ENCODE measurements at places on chromosomes 6 and 20.
A peak's percentile ranks its signal among the peaks of the same experiment; 100 is the strongest.

DNA sequence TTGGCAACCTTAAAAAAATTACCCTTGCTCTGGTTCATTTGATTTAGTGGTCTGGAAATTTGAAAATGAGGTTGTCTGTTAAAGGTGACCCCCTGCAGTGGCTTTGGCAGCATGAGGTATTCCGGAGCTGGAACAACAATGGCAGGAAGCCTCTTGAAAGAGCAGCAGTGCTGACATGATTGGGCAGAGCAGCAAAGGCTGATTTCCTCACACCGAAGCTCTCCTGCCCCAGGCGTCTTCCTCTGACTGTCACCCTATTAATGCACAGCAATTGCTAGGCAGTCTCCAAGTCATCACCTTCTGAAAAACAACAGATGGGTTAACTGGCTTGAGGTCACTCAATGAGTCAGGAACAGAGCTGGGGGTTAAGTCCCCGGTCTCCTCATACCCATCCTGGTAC is 241.8 kb upstream of the MMS22L start:
- no peak for DNase-seq

- no peak for DNase-seq
Measured at GRCh38 chr6:20688710-20689500, 154.6 kb downstream of the CDKAL1 start.

DNA sequence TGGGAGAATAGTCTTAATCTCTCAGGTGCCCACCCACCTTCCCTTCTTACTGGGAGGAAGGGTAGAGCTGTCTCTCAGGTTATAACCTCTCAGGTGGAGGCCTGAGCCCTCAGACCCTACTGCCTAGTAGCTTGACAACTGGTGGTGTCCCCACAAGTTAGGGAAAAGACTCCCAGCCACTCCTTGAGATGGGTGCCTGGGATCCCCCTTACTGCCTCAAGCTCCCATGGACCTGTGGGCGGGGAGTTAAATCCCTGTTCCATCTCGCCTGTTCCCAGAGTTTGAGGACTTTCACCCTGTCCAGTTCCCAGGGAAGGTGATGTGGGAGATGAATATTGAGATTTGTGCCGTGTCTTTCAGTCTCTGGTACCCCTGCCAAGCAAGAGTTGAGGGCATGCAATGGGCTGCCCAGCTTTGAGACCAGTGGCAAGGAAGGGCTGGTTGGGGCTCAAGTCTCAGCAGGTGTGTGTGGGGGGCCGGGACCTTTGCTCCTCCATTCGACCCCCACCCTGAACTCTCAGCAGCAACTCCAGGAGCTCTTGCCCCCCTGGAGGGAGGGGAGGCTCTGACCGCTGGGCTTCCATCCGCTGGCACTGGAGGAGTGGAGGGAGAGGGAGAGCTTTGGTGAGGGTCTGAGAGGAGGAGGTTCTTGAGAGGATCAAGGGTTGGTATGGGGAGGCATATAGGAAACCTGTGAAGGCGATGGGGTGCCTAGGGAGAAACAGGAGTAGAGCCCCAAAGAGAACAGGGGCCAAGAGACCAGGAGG is 1.1 kb upstream of the PBX2 start:
- DNase-seq: peak; percentile 75

- DNase-seq: no peak
Measured at GRCh38 chr6:90127595-90127994, 169.0 kb downstream of the BACH2 start.

DNA sequence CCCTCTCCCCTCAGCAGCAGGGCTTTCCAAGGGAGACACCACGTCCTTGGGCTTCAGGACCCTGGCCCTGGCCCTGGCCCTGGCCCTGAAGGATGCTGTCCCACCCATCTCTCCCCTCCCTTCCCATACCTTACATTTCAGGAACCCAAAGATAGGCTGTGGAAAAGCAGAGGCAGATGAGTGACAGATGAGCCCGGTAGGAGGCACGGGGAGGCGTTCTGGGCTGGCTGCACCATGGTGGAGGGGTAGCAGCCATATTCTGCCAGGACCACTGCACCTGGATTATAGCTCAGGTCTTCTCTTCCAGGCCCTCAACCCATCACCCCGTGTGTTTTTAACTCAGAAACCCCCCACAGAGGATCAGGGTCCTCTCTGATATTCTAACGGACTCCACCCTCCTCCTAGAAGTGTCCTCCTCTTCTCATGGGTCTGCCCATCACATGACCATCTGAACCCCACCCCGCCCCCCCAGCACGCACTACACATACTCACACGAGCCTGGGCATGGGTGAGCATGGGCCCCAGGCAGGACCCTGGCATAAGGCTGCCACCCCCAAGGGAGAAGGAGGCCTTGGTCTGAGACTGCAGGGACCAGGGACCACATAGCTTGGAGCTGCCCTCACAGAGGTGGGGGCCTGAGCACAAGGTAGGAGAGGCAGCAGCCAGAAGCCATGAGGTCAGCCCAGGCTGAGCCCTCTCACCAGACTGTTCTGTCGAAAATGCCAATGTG is 220.8 kb upstream of the CDH4 start:
- peak; percentile 53 for DNase-seq

GRCh38 chr6:45109551-45109950 is 218.6 kb upstream of the RUNX2 start:
- DNase-seq: no peak

GRCh38 chr20:43185901-43186300 is 3.8 kb downstream of the PTPRT start:
- no peak for DNase-seq

- DNase-seq: no peak
Measured at GRCh38 chr20:51169813-51170212, 146.9 kb upstream of the KCNG1 start.

GRCh38 chr6:18405477-18406293 is 18.5 kb downstream of the RNF144B start:
- DNase-seq: no peak

DNA sequence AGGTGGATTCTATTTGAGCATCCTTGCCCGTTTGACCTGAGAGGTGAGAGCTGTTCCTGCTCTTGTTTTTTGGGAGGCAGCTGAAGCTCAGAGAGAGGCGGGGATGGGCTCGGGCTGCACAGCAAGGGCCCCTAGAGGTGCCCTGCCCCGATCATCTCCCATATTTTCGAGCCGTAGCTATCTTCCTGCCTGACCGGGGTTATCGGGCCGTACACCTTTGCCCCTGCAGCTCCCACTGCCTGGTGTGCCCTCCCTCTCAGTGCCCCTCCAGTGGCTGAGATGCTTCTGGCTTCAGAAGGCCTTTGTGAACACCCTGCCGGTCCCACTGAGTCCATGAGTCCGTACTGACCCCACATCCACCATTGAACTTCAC is 6.7 kb downstream of the SRC start:
- no peak for DNase-seq

DNA sequence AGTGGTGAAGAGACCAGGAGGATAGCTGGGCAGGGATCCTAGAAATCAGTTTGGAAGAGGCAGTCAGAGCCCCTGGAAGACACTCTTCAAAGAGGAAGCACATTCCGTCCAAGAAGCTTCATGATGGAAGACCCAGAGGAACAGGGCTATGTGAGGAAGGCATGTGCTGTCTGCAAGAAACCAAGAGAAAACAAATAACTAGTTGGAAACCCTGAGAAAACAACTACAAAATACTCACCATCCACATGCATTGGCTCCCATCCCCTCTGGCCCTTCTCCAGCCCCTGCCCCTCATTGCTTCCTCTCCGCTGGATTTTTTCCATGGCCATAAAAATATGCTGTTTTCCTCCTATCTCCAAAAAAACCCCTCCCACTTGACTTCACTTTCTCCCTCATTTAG is 40.9 kb upstream of the SMOC2 start:
- no peak for DNase-seq

- DNase-seq: no peak
Measured at GRCh38 chr6:112311950-112312547, 35.1 kb upstream of the RFPL4B start.

GRCh38 chr6:35401514-35401913 is 50.6 kb upstream of the FANCE start:
- no peak for DNase-seq

GRCh38 chr6:168342636-168343035 is 23.1 kb upstream of the DACT2 start:
- no peak for DNase-seq

GRCh38 chr6:135884136-135884535 is 32.6 kb downstream of the PDE7B start:
- no peak for DNase-seq

GRCh38 chr6:28165563-28165962 is 23.9 kb downstream of the ZKSCAN8 start:
- no peak for DNase-seq

DNA sequence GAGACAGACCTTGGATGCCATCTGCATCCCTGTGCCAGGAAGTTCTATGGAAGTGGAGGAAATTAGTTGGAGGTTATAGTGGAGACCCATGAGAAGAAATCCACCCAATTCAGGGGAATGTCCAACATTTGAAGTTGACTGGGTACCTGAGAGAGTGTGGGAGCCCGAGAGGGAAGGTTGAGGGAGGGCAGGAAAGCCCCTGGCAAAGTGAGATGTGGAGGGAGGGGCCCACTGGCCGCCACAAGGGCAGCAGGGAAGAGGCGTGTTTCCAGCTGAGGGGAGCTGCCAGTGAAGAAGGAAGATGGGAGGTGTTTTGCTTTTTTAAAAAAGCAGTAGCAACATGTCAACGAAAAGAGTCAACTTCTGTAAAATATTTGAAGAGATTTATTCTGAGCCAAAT is 16.3 kb upstream of the SERPINB9 start:
- DNase-seq: peak; percentile 43

- no peak for DNase-seq
Measured at GRCh38 chr6:169085466-169085865, 168.2 kb downstream of the THBS2 start.

- no peak for DNase-seq
Measured at GRCh38 chr6:35008858-35009257, 119.8 kb downstream of the ANKS1A start.

DNA sequence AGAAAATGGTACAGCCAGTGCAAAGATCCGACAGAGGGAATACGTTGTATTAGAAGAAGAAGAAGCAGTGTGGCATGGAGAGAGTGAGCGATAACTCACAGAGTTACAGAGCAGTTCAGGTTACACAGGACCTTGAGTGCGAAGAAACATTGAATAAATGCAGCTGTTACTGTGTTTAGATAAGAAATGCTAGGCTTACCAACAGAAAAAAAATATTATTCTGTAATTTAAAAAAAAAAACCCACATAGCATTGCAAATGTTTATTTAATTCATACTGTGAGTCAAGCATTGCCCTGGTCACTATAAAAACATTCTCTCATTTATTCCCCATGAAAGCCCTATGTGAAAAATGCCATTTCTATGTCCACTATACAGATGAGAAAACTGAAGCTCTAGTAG is 373.4 kb upstream of the EPHA7 start:
- DNase-seq: no peak

DNA sequence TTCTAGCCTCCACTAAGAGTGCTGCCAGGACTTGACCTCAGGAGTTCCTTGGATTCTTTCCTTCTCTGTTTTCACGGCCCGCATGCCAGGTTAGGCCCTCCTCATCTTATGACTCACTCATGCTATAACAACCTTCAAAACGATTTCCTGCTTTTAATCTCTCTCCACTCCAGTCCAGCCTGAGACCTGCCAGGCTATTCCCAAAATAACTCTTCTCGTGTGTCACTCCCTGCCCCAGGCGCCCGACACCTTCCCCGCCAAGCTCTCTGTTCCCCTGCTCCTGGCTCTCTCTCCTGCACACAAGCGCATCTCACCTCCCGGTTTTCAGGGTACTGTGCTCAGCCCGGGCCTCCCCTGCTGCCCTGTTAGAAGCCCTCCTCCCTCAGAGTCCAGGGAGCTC is 64.1 kb upstream of the RPS6KA2 start:
- DNase-seq: no peak

DNA sequence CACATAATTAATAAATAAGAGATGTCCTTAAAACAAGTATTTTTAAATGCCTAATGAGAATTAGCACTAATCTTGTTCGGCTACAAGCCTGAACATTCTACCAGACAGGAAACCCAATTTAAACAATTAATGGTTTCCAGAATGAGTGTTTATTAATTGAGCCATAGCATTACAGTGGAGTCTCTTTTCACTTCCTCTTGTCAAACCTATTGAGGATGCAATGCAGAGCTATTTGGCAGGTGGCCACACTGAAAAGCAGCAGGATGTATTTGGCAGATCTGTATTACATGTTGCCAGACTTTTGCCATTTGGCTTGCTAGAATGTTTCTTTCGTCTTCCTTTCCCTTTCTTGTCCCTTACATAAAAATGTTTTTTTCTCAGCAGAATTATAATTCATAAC is 475.2 kb upstream of the MARCKS start:
- DNase-seq: no peak

DNA sequence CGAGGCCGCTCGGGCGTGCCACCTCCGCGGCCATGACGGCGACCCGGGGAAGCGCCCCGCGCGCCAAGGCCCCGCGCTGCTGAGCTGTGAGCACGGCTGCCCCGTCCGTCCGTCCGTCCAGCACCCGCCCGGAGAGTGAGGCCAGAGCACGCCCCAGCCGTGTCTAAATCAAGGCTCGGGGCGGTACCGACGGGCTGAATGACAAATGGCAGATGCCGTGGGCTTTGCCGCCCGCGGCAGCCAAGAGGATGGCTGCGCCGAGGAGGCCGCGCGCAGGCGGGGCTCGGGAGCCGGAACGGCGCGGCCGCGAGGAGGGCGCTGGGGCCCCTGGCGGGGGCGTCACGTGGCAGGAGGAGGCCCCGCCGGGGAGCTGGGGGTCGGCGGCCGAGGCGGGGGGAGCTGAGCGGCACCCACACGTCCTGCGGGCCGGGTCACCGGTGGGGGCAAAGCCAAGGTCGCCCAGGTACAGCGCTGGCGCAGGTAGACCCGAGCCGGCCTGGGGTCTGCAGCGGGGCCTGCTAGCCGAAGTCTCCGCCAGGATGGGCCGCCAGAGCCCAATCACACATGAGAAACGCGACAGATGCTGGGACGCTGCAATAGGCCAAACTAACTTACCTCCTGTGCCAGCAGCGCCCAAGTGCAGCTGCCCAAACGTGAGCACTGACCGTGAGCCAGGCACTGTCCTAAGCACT is at the start of gene PLAGL1:
Gene PLAGL1, minus strand, starts transcription at position 140 of the 692 bp plus-strand sequence. CDS start 60,123 bp downstream, outside the sequence.
- DNase-seq: peak; percentile 84

- no peak for DNase-seq
Measured at GRCh38 chr6:156021746-156022396, 566.2 kb upstream of the NOX3 start.

GRCh38 chr6:123439371-123439770 is 197.4 kb downstream of the TRDN start:
- no peak for DNase-seq

DNA sequence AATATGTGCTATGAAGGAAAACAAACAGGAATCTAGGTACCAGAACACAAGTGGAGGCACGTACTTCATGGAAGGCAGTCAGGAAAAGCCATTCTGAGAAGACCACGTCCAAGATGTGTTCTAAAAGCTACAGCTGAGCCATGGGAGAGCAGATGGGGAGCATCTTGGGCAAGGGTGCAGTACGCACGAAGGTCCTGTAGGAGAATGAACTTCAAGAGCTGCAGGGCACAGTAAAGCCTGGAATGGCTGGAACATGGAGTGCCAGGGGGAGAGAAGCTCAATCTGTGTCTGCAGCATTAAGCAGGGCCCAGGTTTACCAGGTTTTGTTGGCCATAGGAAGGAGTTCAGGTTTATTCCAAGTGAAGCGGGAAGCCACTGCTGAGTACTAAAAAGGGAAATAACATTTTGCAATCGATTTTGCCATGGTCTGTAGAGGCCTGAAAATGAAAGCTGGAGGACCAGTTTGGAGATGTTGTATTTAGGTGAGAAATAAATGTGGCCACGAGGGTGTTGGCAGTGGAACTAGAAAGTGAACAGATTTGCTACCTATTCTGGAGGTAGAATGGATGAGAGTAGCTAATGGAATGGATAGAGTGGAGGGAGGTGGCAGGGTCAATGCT is 29.9 kb downstream of the ADTRP start:
- no peak for DNase-seq

- no peak for DNase-seq
Measured at GRCh38 chr6:99334526-99335127, 14.8 kb downstream of the FAXC start.

All from cardiac septum (tissue), 1 donor.